ENCODE measurements at places on chromosomes 2 and 18.

- no peak for DNase-seq
Observed at GRCh38 chr2:54606393-54606958, 117.0 kb upstream of the EML6 start.

- no peak for DNase-seq
Observed at GRCh38 chr2:86634352-86634751, 10.7 kb upstream of the RNF103 start.

- DNase-seq = no peak
Observed at GRCh38 chr2:241753493-241753892, 19.1 kb downstream of the D2HGDH start.

DNA sequence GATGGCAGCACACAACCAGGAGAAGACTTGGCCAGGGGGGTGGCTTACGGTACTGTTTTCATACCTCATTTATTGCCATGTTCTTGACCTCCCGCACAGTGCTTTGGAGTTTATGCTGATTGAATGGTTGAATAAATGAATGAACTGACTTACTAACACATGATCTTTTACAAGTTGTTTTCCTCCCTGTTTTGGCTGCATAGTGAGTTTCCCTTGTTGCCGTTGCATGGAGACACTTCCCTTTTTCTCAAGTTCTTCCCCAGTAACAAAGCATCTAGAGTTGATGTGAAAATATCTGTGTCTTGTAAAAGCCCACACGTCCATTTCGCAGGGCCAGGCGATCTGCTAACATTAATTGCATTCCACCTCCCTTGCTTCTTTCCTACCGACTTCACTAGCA, 35.7 kb upstream of the RAB1A start:
- DNase-seq = no peak

- no peak for DNase-seq
Observed at GRCh38 chr18:6055711-6056110, 160.4 kb upstream of the TMEM200C start.

DNA sequence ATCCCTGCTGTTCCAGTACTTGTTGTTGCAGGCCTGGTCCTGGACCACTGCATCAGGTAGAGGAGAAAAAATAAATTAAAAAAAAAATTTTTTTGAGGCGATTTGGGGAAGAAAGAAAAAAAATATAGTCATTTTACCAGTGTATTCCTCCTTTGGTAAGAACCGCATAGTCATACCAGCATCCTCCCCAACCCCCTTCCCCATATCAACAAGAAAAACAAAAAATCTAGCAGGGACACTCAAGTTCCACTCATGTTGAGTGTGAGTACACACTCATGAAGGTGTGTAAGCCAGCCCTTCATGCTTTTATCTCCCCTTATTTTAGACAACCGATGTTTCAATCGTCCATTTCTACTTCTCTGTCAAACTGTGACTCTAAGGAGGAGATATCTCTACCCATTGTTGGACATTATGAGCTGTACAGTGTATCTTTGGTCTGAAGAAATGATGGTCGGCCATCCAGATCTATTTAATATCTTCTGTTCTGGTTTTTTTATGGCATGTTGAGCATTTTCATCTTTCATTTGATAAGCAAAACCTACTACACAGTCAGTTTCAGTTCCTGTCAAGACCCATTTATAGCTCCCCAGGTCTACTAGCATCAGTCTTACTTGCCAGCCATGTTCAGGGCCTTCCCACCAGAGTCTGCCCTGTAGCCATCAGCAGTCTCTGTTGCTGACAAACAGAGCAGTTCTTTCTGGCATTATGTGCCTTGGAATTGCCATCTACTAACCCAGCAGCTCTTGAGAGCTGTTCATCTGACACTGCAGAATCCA, 20.0 kb downstream of the ELP2 start:
- DNase-seq = no peak

- no peak for DNase-seq
Observed at GRCh38 chr2:158730621-158731140, 64.4 kb upstream of the DAPL1 start.

GRCh38 chr2:230814616-230815015, 50.1 kb upstream of the ITM2C start:
- DNase-seq = no peak

- DNase-seq = no peak
Observed at GRCh38 chr2:60051991-60052390, 501.5 kb downstream of the BCL11A start.

DNA sequence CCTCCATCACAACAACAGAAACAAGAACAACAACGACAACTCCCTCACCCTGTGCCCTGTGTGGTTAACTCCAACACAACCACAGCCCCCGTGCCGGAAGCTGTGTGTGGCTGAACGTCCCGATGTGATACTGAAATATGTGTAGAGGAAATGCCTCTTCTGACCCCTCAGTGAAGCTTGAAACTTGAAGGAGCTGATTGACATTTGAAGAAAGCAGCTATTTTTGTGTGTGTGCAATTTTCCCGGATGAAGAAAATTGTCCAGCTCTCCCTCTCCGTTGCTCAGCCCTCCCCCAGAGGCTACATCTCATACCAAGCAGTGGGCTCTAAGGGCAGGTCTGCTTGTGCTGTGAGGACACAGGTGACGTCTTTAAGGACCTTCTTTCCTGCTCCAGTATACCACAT, 173.8 kb downstream of the ICOS start:
- peak; percentile 42 for DNase-seq

DNA sequence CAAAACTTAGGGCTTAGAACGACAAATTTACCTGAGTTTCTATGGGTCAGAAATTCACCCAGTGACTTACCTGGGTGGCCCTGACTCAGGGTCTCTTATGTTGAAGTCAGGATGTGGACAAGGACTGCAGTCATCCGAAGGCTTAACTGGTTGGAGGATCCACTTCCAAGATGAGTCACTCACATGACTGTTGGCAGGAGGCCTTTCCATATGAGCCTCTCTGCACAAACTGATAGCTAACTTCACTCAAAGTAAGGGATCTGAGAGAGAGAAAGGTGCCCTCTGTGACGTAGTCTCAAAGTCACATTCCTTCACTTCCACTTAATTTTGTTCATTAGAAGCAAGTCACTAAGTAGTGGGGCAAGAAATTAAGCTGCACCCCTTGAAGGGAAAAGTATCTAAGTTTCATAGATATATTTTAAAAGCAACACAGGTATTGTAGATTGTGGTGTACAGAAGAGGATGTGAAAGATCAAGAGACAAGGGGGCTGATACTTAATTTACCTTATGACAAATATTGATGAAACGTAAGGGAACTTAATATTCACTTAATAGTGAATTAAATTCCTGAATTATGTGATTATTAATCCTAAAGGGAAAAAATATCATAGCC, 48.4 kb downstream of the TANK start:
- no peak for DNase-seq

DNA sequence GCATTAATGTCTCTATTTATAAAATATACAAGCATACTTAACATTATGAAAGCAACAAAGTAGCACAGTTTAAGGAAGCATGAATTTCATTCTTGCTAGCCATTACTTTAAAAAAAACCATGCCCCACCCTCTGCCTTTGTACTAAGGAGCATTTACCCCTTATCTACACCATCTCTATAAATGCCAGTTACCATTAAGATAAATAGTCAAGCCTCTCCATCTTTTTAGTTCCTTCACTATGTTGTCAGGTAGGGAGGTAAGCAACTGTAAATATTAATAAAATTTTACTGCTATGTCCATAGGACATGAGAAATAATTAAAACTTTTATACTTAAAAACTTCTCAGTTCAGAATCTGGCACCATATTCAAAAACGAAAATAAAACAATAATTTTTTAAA, 42.1 kb downstream of the ROCK1 start:
- no peak for DNase-seq

DNA sequence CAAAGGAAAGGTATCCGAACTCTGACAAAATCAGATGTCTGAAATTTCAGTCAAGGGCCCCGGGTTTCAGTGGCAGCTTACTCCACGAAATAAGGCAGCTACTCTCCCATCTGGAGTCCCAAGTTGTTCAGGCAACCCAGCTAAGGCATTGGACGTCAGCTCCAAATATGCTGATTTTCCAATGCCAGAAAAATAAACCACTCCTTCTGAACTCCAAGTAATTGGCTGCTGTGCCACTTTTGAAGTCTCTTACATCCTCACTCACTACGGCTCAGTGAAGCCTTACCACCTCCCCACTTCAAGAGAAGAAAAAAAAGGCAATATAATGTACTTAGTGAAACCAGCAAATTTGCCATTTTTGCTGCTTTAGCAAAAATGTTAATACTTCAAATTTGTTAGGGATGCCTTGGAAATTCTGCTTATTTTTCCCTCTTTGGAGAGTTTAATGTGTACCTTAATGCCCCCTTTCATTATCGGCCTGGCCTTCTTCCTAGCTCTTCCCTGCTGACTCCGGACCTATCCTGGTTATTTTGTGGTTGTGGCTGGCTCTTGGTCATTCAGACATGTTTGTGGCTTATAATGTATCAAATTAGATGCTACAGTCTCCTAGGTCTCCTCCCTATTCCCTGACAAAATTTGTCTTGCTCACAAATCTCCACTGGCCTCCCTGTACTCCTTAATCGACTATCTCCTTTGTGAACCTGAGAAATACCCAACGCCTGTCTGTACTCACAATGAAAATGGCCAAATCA, 589.2 kb upstream of the ZEB2 start:
- no peak for DNase-seq

DNA sequence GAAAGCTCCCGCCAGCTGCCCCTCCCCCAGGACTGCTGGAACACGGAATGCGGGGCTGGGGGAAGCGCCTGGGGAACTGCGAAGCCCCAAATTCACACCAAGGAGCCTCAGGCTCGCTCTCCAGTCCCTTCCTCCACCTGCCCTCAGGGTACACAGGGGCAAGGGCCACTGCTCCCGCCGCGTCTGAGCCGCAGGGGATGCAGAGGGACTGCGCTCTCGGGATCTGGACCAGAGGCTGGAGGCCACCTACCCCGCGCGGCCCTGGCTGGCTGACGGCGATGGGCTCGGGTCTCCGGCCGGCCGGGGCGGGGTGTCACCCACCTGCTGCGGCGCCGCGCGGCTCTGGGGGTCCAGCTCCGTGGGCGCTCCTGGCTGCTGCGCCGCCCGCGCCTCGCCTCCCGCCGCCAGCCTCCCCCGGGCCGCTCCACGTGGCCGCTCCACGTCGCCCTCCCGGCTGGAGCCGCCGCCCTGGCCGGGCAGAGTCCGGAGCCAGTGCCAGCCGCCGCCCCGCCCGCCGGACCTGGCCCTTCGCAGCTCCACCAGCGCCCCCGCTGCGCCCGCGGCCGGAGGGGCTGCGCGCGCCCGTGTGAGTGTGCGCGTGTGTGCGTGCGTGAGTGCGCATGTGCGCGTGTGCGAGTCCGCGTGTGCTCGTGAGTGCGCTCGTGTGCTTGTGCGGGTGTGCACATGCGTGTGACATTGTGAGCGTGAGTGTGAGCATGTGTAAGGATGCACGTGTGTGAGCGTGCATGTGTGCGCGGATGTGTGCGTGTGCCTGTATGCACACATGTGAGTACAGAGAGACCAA, at the start of gene CGREF1:
CGREF1 (minus strand) TSS at position 604 of the 805 bp plus-strand sequence. CDS start 14,762 bp downstream, outside the sequence.
- DNase-seq = no peak

- no peak for DNase-seq
Observed at GRCh38 chr18:48356151-48356745, 52.9 kb downstream of the ZBTB7C start.

DNA sequence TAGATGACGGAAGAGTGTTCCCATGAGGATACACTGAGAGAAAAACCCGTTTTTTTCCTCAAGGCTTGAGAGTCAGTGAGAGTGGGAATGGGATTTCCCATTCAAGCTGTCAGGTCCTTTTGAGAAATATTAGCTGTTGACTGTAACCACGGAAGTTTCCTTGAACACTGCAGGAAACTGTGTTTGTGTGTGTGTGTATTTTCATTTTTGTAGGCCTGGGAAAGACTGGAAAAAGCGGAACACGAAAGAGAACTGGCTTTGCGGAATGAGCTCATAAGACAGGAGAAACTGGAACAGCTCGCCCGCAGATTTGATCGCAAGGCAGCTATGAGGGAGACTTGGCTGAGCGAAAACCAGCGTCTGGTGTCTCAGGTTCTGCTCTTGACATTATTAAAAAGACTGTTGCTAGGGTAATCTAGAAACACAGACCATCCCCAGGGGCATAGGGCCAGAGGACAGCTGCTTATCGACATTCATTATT, 98.8 kb upstream of the EML6 start:
- no peak for DNase-seq

DNA sequence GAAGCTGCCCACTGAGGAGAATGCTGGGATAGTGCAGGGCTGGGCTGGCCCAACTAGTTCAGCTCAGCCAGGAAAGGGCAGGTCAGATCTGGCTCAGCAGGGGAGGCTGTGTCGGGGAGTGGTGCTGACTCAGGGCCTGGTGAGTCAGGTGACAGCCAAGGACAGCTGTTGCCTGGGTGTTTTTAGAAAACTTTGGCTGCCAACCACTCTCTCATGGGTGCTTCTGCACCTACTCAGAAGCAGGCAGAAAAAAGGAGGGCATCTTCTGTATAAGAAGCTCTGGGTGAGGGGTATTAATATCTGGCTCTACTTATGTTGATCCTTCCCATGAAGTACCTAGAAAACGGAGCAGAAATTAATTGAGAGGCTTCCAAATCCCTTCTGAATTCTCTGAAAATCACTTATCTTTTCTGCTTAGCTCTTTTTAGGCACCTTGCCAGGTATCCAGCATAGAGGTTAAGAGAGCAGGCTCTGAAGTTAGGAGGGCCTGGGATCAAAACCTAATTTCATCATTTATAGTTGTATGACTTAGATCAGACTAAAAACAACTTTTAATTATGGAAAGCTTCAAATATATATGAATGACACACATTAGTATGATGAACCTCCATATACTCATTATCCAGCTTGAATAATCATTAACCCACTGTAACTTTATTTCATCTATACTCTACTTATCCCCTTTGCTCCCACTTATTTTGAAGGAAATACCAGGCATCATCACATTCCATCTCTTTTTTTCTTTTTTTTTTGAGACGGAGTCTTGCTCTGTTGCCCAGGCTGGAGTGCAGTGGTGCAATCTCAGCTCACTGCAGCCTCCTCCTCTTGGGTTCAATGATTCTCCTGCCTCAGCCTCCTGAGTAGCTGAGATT, 15.5 kb upstream of the RAB10 start:
- DNase-seq = no peak

DNA sequence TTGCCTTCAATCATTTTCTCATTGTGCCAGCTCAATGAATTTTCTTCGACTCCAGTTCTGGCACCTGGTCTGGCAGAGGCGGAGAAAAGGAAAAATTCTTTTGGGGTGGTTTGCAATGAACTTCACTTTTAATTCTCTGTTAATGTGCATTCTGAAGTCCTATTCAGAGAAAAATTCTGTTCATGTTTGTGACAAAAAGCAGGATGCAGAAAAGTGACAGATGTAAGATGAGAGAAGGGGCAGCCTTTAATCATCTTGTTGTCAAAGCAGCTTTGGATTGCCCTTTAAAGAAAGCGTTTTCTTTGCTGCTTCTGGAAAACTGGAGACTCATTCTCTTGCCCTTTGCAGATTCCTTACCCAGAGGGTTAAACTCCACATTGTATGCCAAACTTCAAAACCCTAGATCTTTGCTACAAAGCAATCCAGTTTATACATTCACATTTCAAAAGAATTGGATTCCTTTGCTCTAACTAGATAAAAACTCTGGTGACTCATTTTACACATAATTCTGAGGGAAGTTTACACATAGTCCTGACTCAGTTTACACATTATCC, 94.6 kb upstream of the CAVIN2 start:
- DNase-seq = no peak

DNA sequence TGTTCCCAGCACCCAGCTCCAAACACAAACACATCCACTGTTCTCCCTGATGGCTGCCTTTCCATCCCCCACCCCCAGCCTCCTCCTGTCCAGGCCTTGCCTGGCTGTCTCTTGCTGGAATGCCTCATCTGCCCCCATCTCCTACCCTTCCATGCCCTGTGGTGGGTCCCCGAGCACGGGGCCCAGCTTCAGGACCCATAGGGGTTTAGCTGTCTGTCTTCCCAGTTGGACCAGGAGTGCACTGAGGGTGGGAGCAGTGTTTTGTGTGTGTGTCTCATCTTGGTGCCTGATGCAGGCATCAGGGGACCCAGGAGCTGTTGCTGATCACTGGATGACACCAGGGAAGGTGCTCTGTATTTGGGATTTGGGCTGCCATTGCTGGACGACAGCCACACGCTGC, 34.5 kb downstream of the GLI2 start:
- DNase-seq = no peak

Data from stimulated activated CD8-positive, alpha-beta memory T cell treated with anti-CD3 and anti-CD28 coated beads, Interleukin-7, amount 100 ng/mL, for 24 hours (primary cell).